ENCODE measurements at places on chromosomes 2 and 18. TPM values are rescaled to one million over a fixed set of nuclear protein-coding genes. Genes with fewer than 3 reads are reported as not detected.

DNA sequence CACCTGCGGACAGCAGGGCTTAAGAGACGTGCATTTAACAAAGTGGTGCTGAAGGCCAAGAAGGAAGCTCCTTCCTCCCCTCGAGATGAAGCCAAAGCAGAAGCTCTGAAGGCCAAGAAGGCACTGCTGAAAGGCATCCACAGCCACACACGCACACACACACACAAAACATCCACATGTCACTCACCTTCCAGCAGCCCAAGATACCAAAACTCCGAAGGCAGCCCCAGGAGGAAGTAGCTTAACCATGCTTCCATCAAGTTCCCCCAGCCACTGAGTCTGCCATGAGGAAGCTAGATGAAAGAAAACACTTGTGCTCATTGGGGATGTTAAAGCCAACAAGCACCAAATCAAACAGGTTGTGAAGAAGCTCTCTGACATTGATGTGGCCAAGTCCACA is 175.7 kb upstream of the POU3F3 start:
- DNase-seq, result no peak

DNA sequence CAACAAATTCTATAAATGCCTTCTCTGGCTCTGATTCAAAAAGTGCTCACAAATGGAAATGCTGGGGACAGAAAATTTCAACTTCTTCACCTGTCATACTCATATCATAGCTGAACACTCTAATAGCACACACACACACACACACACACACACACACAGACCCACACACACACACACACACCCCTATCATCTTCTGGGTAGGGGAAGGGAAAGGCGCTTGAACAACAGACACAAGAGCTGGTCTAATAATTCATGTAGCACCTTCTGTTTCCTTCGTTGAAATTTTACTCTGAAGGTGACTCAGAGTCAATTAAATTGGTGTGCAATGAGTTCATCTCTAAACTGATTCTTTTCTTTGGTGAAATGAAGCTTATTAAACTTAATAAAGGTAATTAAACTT is 32.9 kb downstream of the CD28 start:
- peak; percentile 72 for DNase-seq

- DNase-seq, result no peak
These were observed 53.3 kb upstream of the AP1S3 start for GRCh38 chr2:223890721-223891120.

DNA sequence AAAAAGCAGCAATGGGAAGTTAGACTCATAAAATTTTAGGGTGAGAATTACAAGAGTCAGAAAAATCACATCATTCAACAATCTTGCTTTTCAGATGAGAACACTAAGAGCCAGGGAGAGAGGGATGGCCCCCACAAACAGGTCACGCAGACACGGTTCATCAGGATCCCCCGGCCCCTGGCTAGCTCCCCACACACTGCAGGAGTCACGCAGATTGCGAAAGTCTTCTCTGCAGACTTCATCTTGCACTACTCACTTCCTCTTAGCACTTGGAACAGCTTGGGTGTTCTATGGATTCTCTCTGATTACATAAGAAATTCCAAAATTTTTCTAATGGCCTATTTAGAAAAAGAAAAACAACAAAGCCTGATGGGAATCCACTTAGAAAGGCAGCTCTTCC is 21.6 kb upstream of the SULT1C2 start:
- no peak for DNase-seq

GRCh38 chr18:59202258-59202820 is 17.6 kb upstream of the GRP start:
- DNase-seq, result no peak

DNA sequence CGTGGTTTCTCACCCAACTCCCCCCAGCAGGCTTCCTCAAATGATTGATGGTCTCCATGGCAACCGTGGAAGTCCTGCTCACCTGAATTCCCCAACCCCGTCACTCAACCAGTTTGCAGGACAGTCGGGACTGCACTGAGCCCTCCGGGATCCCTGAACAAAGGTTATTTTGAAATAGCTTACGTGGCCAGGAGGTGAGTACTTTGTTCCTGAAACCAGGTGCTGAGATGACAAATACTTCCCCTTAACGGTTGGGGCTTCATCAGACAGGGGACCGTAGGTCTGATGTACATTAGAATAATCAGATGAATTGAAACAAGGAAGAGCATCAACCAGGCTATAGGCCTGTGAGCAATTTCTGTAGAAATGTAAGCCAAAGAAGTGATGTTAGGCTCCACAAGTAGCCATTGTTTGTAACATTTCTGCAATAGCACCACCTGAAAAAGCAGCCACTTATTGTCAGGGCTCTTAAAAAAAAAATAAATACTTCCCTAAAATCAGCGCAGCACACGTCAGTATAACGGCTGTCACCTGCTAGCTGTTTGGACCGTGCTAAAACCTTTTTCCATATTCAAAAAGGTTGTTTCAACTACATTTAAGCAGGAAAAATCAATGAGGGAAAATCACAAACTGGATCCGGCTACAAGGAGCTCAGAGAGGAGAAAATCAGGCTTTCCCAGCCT is 206.4 kb upstream of the ID2 start:
- peak; percentile 65 for DNase-seq

DNA sequence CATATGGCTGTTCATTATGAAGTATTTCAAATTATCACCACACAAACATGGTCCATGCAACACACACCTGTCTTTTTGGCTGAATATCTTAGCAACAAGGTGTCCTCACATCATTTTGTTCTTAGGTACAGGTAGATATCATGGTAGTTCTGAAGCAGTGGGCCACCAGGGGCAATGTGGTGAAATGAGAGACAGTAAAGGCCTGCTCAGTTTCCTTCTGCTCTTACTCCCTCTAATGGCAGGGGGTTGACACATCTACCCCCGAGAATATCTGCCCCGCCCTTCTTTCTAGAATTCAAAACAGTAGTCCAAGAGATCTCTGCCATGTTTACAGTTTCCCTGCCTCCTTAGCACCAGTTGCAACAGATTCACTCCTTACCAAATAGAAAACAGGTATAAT is 147.0 kb upstream of the KLHL14 start:
- DNase-seq, result no peak

GRCh38 chr18:69220529-69220928 is 180.2 kb upstream of the DOK6 start:
- no peak for DNase-seq

GRCh38 chr2:29950481-29950880 is 29.1 kb upstream of the ALK start:
- no peak for DNase-seq

GRCh38 chr2:239035361-239035814 is 187.5 kb downstream of the TWIST2 start:
- peak; percentile 91 for DNase-seq

- no peak for DNase-seq
These were observed 279.0 kb downstream of the AFF3 start for GRCh38 chr2:99863236-99863902.

GRCh38 chr2:86082756-86083155 is 22.9 kb downstream of the POLR1A start:
- no peak for DNase-seq

DNA sequence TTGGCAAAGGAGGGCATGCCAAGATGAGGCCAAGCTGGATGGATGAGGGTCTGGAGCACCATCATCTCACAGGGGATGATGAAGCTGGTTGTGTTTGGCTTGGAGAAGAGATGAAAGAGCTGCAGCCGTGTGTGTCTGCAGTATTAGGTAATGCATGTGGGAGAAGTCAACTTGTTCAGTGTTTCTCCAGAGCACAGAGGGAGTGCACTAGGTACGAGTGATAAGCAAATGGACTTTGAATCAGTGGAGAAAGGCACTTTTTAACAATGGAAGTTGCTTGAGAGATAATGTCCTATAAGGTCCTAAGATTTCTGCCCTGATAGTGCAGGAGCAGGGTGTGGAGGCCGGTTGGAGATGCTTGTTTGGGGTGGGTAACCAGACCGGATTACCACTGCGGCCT is 36.0 kb downstream of the SLC14A2 start:
- no peak for DNase-seq

GRCh38 chr18:45860492-45860891 is 35.0 kb downstream of the SIGLEC15 start:
- DNase-seq, result no peak

- peak; percentile 82 for DNase-seq
These were observed 111.6 kb upstream of the DNMT3A start for GRCh38 chr2:25453199-25453905.

GRCh38 chr2:159585622-159586021 is 30.7 kb downstream of the BAZ2B start:
- no peak for DNase-seq

- DNase-seq, result no peak
These were observed 251.7 kb upstream of the HNRNPA3 start for GRCh38 chr2:176960736-176961520.

GRCh38 chr2:135773917-135774316 is 32.3 kb downstream of the UBXN4 start:
- no peak for DNase-seq

GRCh38 chr2:6878549-6878948 is 972 bp downstream of the RSAD2 start:
- DNase-seq, result no peak

GRCh38 chr18:44996261-44996660 is 315.6 kb downstream of the SETBP1 start:
- no peak for DNase-seq

DNA sequence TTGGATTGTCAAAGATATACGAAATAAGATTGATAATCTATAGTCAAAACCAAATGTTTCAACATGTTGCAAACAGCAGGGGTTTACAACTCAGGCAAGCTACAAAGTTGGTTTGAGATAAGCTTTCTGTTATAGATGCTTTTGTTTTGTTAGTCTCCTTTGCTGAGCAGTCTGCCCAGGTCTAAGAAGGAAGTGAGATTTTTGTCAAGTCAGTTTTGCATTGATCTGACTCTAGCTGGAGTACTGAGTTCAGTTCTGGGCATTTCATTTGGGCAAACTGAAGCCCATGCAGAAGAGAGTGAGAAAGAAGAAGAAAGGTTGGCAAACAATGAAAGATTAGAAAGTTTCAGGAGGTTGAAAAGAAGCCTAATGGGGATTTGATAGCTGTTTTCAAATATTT is 983.0 kb upstream of the SLC39A10 start:
- DNase-seq, result no peak

GRCh38 chr2:98730707-98731040 is 258 bp downstream of the MGAT4A start:
- DNase-seq, result peak; percentile 88

The DYNAP gene
- total RNA-seq, result not detected

The MYO7B gene
- 0.12 TPM for total RNA-seq

The MAP3K19 gene
- total RNA-seq, result not detected

The CFAP65 gene
- total RNA-seq, result not detected

The RFX8 gene
- total RNA-seq, result 0.49 TPM

The NCOA1 gene
- total RNA-seq, result 25.9 TPM

The GRP gene
- not detected for total RNA-seq

The VWA3B gene
- total RNA-seq, result not detected

The DAW1 gene
- not detected for total RNA-seq

The GALNT13 gene
- 0.19 TPM for total RNA-seq

The VIL1 gene
- total RNA-seq, result not detected

The ALPI gene
- total RNA-seq, result not detected

The CAPN14 gene
- total RNA-seq, result 0.07 TPM

The VIT gene
- total RNA-seq, result not detected

The CHN1 gene
- 3.1 TPM for total RNA-seq

The CASP10 gene
- total RNA-seq, result 12.7 TPM

The FHOD3 gene
- total RNA-seq, result not detected

The CSRNP3 gene
- total RNA-seq, result not detected

The TNFAIP6 gene
- not detected for total RNA-seq

The SERPINB12 gene
- not detected for total RNA-seq

All from activated CD4-positive, alpha-beta T cell treated with anti-CD3 and anti-CD28 coated beads, Interleukin-2, amount 10 ng/mL, durations not matched to agents 24 days and 14 days (primary cell).